A673 (cell line): ENCODE measurements at places on chromosomes 7 and 10. TPM values are rescaled to one million over a fixed set of nuclear protein-coding genes. Genes with fewer than 3 reads are reported as not detected.

Gene WEE2
- 0.09 TPM in 1 of 2 replicates, not detected in the other for total RNA-seq

GRCh38 chr7:99029466-99030435 lies 114.2 kb downstream of the SMURF1 start:
- no peak overlapping the region for H3K4me3 ChIP-seq
- no peaks in the 10 kb centered on the region for H3K27me3 ChIP-seq
- peaks cover 69% of the 10 kb centered on the region for H3K36me3 ChIP-seq
- H3K4me1 ChIP-seq = no peaks in the 10 kb centered on the region
- no peak for DNase-seq

- no peaks in the 10 kb centered on the region for H3K27me3 ChIP-seq
- H3K36me3 ChIP-seq = no peaks in the 10 kb centered on the region
Observed at GRCh38 chr7:18637516-18637915, 142.0 kb downstream of the HDAC9 start.

DNA sequence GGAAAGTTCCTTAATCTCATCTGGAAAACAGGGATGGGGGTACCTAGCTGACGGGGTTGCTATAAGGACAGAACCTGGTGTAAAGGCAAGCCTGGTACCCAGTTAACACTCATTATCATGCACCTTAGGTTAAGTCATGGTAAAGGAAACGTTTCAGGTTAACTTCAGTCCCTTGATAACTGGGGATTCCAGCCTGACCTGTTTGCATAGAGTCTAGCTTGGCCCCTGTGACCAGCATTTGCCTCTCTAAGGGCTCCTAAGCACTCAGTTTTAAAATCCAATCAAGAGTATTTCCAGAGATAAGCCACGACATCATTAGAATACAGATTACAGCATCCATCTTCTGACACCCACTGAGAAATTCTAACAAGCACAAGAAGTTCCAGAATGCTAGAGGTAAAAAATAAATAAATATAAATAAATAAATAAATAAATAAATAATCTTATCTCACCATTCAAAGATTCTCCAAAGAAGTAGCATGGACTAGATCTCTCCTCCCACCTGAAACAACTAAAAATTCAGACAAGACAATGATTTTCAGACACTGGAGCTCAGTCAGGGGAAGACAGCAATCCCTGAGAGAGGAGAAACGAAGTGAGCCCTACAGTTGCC lies 184.6 kb downstream of the KCNMA1 start:
- no peaks in the 10 kb centered on the region for H3K4me1 ChIP-seq
- DNase-seq = no peak
- H3K4me3 ChIP-seq = no peak overlapping the region
- no peak overlapping the region for H3K27ac ChIP-seq
- H3K36me3 ChIP-seq = no peaks in the 10 kb centered on the region

- H3K4me1 ChIP-seq = no peaks in the 10 kb centered on the region
- no peaks in the 10 kb centered on the region for H3K36me3 ChIP-seq
- no peaks in the 10 kb centered on the region for H3K27me3 ChIP-seq
- H3K4me3 ChIP-seq = no peak overlapping the region
Observed at GRCh38 chr7:30143748-30144251, 9.0 kb downstream of the MTURN start.

DNA sequence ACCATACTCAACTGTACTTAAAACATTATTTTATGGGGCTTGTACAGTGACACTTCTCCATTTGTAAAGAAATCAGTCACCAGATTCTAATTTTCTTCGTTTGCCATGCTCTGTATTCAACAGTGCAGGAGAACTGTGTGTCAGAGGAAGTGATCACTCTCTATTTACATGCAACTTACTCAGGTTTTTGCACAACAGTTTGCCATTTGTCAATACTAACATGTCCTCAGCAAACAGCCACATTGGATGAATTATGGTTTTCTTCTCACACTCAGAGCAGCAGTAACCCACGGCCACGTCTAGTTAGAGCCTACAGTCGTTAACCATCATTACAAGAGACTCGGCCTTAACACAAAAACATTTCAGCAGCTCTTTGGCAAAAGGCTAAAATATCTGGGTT lies 69.2 kb upstream of the SP4 start:
- no peak overlapping the region for H3K4me3 ChIP-seq
- H3K27me3 ChIP-seq = peaks cover 45% of the 10 kb centered on the region
- H3K27ac ChIP-seq = no peak overlapping the region
- H3K36me3 ChIP-seq = no peaks in the 10 kb centered on the region
- no peaks in the 10 kb centered on the region for H3K4me1 ChIP-seq

Gene BLNK
- not detected in 2 replicates for total RNA-seq

Gene LRMDA
- not detected in 2 replicates for total RNA-seq

- no peak overlapping the region for H3K4me3 ChIP-seq
- H3K27me3 ChIP-seq = no peaks in the 10 kb centered on the region
- DNase-seq = no peak
Observed at GRCh38 chr7:148241700-148242293, 348.8 kb upstream of the C7orf33 start.

GRCh38 chr7:137878333-137878961 lies 31.7 kb upstream of the DGKI start:
- DNase-seq = no peak
- peaks cover 6% of the 10 kb centered on the region for H3K36me3 ChIP-seq
- no peaks in the 10 kb centered on the region for H3K27me3 ChIP-seq
- no peaks in the 10 kb centered on the region for H3K4me1 ChIP-seq
- H3K4me3 ChIP-seq = no peak overlapping the region

Gene SPDYE6
- total RNA-seq = not detected in 2 replicates

- no peak overlapping the region for H3K27ac ChIP-seq
- DNase-seq = no peak
- no peaks in the 10 kb centered on the region for H3K4me1 ChIP-seq
- peaks cover 2% of the 10 kb centered on the region for H3K27me3 ChIP-seq
- H3K36me3 ChIP-seq = no peaks in the 10 kb centered on the region
- no peak overlapping the region for H3K4me3 ChIP-seq
Observed at GRCh38 chr10:88186335-88186734, 322.9 kb downstream of the PTEN start.

Gene TFR2
- total RNA-seq = 1.4 and 2.0 TPM in 2 replicates
